CD4-positive, alpha-beta T cell treated with Interferon gamma for 1 hour (primary cell): ENCODE measurements at places on chromosomes 5 and 9.

- no peak for DNase-seq
These were observed 154.4 kb upstream of the ERCC6L2 start for GRCh38 chr9:95721061-95721531.

DNA sequence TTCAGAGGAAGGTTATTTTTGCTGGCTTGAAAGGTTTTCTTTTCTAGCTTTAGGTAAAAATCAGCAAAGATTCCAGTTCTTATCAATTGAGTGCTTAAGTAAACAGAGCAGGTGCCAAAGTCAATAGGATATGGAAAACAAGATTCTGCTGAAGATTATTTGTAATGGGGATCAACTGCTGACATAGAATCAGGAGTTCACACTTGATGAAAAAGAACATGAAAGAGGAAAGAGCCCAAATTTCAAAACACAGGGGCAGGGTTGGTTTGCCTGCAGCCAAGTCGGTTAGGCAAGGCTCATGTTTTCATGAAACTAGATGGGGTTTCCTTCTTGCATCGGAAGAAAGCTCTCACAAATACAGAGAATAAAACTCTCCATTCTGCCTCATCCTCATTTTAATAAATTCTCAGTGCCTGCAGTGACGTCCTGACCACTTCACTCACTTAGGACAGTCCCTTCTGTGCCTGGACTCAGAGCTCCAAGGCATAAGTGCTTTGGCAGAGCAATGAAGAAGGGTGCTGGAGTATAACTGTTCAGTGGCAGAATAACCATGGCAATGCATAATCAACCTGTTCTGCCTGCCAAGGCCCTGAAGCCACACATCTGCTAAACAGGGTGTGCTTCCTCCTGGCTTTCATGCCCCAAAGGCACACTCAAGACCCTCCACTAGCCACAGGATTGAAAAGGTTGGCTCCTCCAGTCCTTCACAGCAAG, 179.6 kb downstream of the GNAQ start:
- DNase-seq: no peak

- no peak for DNase-seq
These were observed 17.3 kb upstream of the MSX2 start for GRCh38 chr5:174706997-174707572.

DNA sequence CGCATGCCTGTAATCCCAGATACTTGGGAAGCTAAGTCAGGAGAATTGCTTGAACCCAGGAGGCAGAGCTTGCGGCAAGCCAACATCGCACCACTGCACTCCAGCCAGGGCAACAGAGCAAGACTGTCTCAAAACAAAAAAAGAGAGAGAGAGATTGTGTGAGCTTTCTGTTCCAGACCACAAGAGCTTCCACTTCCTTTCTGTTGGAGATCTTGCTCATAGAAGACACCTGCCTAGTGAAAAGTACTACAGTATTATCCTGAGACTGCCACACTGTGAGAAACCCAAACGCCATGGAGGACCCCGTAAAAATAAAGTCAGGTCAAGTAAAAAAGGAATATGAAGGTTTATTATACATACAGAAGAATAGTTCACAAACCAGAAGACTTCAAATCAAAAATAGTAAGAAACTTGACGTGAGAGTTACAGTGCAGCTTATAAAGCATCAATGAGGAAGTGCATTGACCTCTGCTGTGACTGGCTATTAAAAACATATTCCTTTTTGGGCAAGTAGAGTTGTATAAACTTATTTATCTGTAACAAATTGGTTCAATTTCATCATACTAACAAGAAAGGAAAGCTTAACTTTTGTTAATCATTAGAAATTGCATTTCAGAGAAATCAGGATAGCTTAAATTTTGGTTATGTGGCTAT, 4.3 kb upstream of the EMB start:
- peak; percentile 14 for DNase-seq

DNA sequence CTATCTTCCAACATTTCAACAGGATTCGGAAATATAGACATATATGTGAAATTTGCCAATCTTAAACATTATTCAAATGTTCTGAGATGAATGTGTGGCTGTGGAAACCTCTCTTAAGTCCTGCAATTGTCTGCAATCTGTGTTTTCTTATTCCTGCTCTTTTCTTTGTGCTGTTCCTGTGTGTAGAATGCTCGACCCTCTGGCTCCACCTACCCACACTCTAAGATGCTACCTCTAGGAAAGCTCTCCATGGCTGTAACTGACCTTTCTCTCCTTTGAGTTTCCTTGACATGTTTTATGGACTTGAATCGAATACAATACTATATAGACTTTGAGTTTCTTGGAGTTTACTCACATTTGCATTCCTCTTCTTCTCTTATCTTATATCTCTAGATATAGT, 120.6 kb upstream of the ASTN2 start:
- DNase-seq: no peak

DNA sequence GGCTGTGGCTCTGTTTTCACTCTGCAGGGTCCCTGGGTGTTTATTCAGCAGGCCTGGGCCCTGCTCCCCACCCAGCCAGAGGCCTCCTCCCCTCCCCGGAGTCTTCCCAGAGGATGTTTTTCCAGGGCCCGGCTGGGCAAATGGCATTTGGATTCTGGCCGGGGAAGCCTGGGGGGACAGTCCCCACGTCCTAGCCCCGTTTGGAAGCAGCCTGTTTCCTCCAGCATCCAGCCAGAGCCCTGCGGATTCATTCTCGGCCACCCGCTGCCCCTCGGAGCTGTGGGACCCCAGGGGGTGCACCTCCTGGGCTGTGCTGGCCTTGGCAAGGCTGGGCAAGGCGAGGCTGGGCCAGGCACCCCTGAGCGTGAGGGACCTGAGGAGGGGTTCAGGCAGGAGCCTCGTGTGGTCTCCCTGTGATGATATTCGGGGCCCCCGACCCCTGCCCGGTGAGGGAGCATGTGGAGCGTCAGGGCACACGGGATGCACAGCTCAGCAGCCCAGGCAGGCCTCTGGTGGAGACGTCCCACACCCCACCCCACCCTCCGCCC, 48.8 kb upstream of the EGFL7 start:
- no peak for DNase-seq

DNA sequence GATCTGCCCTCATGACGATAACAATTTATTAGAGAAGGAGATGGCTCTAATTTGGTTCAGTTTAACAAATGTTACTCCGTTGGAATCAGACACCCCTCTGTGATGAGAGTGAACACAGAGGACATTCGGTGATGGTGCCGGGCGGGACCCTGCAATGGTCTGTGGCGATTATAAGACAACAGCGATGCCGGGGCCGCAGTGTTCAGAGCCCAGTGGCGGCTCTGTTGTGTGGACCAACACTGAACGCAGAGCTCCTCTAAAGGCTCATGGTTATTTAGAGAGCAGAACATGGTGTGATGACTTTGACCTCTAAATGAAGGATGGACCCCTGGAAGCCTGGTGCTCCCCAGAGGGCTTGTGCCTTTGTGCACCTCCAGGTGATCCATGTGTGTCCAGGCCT, 21.2 kb downstream of the UBE2QL1 start:
- DNase-seq: no peak

DNA sequence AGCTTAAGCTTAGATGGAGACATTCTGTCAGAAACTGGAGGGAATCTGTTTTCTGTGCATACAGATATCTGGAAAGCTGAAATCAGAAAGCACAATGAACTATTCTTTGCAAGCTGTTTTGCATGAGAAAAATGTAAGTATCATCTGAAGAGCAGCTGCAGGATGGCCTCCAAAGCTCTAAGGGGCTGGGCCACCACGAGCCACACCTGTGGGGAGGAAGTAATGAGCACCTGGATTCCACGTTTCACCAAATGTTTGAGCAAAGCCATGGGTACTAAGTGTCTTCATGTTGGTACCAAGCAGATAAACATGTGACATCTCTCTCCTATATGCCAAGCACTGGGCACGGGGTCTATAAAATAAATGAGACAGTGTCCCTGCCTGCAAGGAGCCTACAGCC, 199.3 kb downstream of the TTLL11 start:
- no peak for DNase-seq

DNA sequence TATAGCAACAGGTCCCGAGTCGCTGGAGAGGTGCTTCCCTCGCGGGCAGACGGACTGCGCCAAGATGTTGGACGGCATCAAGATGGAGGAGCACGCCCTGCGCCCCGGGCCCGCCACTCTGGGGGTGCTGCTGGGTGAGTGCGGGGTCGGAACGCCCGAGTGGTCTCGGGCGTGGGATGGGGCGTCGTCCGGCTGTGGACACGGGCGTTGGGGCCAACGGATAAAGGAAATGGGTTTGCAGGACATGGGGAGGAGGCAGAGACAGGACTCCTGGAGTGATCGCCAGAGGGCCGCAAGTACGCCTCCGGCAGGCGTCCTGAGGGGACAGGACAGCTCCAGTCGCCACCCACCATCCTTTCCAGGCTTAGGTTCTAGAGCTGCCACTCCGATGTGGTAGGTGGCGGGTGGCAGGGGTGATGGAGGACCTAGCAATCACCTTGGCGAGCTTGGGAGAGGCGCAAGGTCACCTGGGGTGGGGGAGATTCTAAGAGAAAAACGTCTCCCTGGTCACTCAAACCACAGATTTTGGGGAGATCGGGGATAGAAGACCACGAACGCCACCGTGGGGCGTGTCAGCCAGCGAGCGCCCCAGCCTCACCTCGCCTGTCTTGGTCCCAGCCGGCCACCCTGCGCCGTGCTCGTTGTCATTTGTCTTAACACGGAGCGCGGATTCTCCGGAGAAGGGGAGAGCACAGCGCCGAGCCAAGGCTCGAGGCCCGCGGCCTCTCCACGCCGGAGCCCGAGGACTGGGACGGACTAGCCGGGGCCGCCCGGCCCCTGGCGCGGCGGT, 922 bp downstream of the LMX1B start:
- DNase-seq: no peak

DNA sequence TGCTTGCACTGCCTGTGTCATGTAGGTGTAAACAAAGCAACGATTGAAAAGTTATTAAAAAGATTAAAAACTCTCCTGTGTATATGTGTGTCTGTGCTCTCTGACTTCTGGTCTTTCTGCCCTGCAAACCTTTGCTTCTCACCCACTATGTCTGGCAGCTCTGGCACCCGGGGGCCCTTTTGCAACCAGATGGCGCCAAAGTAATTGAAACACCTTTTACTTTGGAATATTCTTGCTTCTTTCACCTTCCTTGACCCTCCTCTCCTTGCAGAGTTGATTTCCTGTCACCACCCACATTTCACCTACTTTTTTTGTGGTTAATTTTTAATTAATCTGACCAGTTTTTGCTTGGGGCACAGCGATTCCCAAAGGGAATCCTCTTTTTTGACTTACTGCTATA, 275.5 kb downstream of the ARHGEF28 start:
- no peak for DNase-seq

DNA sequence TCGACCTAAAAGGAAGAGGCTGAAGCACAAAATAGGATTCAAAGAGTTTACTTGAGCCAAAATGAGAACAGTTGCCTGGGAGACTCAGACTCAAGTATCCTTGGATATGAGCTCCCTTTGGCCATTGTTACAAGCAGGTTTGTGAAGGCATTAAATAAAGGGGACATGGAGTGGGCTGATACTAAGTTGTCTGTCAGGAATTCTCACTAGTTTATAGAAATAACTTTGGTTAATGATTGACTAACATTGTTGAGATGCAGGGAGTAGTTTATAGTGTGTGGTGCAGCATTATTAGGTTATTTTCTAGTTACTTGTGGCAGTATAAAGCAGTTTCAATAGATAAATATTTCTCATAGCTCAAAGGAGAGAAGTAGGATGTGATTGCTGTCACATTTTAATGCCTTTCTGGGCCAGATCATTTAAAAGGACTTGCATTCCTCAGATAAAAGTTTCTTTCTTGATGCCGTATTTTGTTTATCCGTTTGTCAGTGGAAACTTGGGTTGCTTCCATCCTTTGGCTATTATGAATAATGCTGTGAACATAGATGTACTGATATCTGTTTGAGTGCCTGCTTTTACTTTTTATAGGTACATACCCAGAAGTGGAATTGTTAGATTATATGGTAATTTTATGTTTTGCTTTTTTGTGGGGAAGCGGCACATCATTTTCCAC, 9.1 kb downstream of the AP3S1 start:
- DNase-seq: no peak

DNA sequence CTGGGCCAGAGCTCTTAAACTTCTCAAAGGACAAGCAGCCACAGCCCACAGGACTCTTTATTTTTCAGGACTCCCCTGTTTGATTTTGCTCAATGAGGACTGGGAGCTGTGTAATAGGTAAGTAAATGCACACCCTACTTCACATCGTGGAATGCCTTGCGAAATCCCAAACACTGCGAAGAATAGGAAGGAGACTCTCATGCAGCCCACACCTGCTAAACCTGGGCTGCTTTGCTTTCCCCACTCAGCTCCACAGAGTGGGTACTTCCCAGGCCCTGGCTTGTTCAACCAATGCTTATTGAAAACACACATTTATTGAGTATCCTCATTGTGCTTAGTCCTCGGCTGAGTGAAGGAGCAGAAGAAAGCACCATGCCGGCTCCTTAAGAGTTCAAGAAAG, 103.3 kb upstream of the FSTL4 start:
- DNase-seq: no peak

DNA sequence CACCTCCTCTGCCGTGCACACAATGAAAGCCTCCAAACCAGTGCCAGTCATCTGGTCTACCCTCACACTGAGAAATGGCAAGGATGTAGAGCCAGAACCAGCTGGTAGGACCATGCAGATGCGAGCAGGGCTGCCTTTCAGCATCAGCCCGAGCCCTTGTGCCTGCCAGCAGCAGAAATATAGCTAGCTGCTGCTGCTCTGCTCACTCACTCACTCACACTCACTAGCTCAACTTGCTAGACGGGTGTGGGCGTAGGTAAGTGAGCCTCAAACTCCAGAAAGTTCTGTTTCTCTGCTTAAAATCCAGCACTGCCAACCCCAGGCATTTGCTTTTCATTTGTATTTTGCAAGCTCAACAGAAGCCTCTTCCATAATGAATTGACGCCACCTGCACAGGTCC, 114.0 kb downstream of the DRD1 start:
- no peak for DNase-seq

DNA sequence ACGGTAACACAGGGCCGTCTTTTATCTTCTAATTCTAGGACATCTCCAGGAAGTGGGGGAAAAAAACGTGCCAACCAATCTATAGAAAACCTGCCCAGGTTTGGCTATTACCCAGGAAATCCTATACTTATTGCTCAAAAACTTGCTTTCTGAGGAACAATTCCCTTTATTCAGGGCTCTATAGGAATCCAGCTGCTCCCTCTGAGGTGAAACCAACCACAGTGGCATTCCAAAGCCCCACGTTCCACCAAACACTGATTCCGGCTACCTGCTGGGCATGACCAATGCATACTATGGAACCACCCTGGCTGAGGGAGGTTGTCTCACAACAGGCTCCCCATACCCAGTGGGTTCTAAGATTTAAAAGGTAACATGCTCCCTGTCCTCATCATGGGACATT, 57.6 kb downstream of the GLIS3 start:
- no peak for DNase-seq

GRCh38 chr5:67173959-67174358, 22.6 kb downstream of the CD180 start:
- no peak for DNase-seq

GRCh38 chr9:107466826-107467225, 22.7 kb downstream of the KLF4 start:
- no peak for DNase-seq

GRCh38 chr5:109125755-109126429, 283.9 kb downstream of the PJA2 start:
- no peak for DNase-seq

- no peak for DNase-seq
These were observed 25.9 kb upstream of the IDNK start for GRCh38 chr9:83596899-83597504.
